ENCODE measurements at places on chromosomes 6 and 20.

GRCh38 chr6:153816366-153816765, 222.7 kb upstream of the OPRM1 start:
- no peak for DNase-seq

DNA sequence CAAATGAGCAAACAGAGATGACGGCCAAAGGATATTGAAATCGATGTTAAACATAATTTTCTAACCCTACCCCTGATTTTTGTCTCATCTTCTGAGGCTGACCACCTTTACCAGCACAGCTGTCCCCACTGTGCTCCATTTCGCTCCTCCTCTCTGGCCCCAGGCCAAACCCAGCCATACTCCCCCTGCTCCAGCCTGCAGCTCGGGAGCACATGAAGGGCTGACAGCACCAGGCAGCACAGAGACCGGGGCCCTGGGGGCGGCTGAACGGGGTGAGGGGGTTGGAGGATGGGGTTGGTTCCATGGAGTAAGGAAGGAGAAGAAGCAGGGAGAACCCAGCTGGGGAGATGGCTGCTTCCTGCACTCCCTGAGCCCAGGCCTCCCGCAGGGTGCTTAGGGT, 3.2 kb upstream of the NCR2 start:
- no peak for DNase-seq

DNA sequence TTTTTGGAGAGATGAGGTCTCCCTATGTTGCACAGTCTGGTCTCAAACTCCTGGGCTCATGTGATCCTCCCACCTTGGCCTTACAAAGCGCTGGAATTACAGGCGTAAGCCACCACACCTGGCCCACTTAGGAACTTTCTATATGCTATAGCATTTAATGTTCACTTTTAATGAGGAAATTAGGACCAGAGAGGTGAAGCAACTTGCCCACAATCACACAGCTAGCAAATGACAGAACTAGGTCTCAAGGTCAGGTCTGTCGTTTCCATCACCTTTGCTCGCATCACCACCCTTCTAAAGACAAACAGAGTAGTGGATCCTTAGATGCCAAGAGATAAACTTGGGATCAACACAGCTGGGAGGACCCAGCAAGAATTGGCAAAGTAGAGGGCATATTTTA, 381.7 kb downstream of the CD83 start:
- no peak for DNase-seq

DNA sequence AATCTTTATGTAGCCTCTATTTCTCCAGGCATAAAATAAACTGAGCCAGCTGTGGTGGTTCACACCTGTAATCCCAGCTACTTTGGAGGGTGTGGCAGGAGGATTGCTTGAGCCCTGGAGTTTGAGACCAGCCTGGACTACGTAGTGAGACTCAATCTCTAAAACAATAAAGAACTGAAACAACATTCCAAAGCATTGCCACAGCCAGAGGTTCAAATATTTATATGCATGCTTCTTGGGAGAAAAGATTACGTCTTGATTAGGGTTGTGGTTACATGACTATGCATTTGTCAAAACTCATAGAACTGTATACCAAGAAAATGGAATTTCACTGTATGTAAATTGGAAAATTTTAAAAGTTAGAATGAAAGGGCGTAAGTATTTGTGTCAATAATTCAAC, 27.7 kb upstream of the PAX1 start:
- DNase-seq: no peak

- DNase-seq: no peak
Measured at GRCh38 chr6:124924333-124924759, 37.9 kb upstream of the RNF217 start.

- DNase-seq: peak; percentile 50
Measured at GRCh38 chr6:150152891-150153876, 10.3 kb downstream of the PPP1R14C start.

DNA sequence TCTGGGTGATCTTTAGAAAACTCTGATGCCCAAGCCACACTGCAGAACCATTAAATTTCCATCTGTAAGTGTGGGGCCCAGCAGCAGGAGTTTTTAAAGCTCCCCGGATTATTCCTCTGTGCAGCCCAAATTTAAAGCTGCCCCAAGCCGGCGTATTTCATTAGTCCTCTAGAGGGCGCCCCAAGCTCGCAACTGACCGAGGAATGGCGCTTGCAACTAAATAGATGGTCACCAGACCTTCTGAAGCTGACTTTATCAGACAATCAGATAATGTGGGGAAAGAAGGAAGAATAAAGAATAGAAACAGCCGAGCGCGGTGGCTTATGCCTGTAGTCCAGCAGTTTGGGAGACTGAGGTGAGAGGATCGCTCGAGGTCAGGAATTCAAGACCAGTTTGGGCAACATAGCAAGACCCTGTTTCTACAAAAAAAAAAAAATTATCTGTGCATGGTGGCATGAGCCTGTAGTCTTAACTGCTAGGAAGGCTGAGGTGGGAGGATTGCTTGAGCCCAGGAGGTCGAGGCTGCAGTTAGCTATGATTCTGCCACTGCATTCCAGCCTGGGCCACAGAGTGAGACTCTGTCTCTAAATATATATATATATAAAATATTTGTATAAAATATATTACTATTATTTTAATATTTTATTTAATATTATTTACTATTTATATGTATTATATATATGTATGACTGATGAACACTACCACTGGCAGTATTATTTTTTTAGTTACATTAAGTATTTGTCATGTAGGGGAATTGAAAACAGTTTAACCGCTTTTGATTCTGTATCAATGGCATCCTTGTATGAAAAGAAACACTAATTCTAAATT, 56.0 kb downstream of the OTOR start:
- peak; percentile 62 for DNase-seq

- peak; percentile 4 for DNase-seq
Measured at GRCh38 chr6:92122746-92123145, 1296.6 kb downstream of the EPHA7 start.

- DNase-seq: no peak
Measured at GRCh38 chr6:16871047-16871446, 109.8 kb upstream of the ATXN1 start.

GRCh38 chr20:21262812-21263211, 40.3 kb upstream of the XRN2 start:
- DNase-seq: no peak

- no peak for DNase-seq
Measured at GRCh38 chr6:73394577-73395354, at the start of gene DDX43. DDX43 (plus strand) TSS chr6:73394828; CDS start chr6:73394906, 78 bp downstream.

DNA sequence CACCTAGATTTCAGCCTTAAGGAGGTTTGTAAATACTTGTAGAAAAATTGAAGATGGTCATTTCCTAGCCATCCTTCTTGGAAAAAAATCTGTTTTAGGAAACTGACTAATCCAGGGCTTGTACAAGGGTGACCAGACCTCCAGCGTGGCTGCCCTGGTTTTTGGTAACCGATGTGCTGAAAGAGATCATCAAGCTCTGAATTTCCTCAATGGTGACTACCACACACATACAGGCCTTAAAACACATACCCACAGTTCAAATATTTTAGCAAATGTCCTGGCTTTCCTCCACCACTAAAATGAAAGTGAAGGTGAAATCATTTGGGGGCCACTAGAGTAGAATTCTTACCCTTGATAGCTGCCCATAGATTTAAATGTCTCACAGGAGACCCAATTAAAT, 215.3 kb upstream of the SUPT3H start:
- DNase-seq: no peak

DNA sequence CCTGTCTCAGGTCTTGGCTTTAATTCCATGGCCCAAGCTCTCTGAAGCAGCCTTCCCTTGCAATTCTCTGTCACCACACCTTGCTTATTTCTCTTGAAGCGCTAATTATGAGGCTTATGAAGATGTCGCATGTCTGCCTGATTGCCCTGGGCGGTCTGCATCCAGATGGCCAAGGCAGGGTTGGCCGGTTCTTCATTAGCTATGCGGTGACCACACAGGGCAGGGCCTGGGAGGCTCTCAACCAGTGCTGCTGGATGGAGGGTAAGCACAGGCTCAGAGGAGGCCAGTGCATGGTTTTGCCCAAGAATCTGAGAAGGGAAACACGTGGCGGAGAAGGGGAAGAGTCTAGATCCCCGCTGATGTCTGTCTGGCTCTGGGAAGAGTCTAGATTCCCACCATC, 528.7 kb downstream of the CDH26 start:
- DNase-seq: no peak

- DNase-seq: no peak
Measured at GRCh38 chr20:19806806-19807190, 48.7 kb downstream of the RIN2 start.

DNA sequence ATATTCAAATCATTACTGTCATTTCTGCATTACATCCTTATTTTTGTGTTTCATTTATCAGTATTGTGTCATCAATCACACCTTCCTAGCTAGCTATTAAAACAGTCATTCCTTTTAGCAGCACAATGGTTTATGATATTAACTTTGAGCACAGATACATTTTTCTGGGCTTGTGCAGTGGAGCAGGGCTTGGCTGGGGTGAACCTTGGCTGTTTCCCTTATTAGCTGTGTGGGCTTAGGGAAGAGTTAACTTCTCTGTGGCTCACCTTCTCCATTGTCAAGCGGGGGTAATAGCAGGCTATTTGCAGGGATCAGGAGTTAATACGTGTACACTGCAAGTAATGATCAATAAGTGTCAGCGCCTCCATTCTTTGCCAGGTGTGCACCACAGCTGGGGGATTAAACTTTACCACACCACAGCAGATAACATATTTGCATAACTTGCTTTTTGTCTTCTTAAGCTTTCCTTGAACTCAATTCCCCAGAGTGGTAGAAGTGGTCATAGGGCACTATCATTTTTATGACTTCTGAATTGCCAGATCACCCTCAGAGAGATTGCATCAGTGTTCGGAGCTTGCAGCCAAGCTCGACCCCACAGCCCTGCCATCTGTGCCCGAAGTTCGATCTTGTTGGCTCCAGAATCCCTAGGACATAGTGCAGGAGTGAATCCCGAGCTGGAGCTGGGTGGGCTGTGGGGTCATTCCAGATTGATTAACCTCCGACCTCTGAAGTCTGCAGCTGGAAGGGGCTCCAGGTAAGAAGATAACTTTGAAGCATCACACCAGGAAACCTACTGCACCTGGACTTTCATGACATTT, 1.5 kb upstream of the PYGB start:
- DNase-seq: no peak

GRCh38 chr20:24100370-24101011, 111.9 kb upstream of the GGTLC1 start:
- peak; percentile 33 for DNase-seq

DNA sequence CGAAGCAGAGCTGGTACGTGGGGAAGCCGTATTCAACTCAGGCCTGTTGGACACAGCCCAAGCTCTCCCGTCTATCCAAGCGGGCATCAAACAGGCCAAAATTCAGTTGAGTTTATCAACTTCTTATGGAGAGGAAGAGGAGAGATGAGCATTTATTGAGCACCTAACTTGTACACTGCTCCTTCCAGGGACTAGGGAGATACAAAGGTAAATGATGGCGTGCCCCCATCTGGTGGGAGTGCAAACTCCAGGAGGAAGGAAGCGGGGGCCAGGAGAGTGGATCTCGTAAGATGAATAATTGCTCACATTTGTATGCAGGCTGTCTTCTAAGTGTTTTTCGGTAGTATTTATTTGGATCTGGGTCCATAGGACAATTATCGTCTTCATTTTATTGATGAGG, 146.6 kb downstream of the SOBP start:
- DNase-seq: no peak

GRCh38 chr6:163860287-163861081, 446.0 kb downstream of the QKI start:
- peak; percentile 13 for DNase-seq

GRCh38 chr6:67231092-67231491, 1404.0 kb upstream of the ADGRB3 start:
- peak; percentile 63 for DNase-seq

DNA sequence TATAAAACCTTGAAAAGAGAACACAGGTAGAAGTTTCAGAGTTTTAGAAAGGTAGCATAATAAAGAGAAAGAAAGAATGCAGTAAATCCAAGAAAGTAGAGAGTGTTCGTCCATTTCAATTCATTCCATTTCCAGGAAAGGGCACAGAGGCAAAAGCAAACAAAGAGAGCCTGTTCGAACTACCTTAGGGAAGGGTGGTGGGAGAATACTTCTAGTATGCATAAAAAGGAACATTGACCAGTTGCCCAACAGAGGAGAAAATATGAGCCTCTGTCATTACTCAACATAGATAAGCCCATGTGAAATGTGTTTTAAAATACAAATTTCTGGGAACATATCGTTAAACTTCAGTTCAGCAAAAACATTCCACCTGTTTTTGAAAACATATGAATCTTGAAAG, 60.6 kb downstream of the CYP39A1 start:
- DNase-seq: no peak
